NCI-H446 treated with DMSO at 0.1 percent for 48 hours (cell line): ENCODE measurements at places on chromosomes 1 and 21.

GRCh38 chr1:2134621-2135307 lies 59.8 kb downstream of the FAAP20 start:
- DNase-seq, result no peak

GRCh38 chr1:147670319-147671001 lies at the start of gene ACP6:
Gene ACP6, minus strand, starts transcription at chr1:147670524. Its CDS starts 476 bp downstream, at chr1:147670048.
- DNase-seq, result peak; percentile 86

DNA sequence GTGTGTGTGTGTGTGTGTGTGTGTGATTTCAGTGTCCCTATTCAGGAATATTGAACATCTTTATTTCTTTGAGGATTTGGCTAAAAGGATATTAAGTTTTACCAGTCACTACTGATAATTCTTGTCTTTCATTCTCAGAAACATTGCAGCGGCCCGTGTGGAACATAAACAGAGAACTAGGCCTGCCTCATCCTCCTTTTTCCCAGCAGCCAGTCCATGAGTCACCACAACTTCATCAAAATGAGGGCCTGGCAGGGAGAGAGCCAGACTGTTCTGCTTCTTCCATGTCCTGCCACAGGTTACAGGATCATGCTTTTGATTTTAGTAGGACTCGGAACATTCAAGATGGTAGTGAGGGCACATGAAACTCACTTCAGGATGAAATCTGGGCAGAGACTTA lies 50.7 kb downstream of the LRIG2 start:
- DNase-seq, result no peak

GRCh38 chr1:77831976-77832711 lies 52.7 kb downstream of the MIGA1 start:
- no peak for DNase-seq

DNA sequence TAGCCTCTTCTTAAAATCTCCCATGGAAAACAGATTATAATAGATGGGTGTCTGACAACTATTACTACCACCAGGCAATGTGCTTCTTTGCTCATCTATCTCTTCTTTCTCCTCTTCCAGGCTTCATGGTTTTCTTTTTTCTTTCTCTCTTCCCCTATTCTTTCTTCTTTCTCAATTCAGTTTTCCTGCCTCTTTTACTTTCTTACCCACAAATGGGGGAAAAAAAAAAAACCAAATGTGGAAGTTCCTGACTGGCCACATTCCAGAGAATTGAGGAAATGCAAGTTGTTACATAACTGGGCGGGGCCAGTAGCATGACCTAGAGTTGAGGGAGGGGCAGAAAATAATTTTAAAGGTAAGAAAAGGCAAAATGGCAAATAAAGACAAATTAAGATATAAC lies 10.9 kb upstream of the SMG7 start:
- DNase-seq, result no peak

DNA sequence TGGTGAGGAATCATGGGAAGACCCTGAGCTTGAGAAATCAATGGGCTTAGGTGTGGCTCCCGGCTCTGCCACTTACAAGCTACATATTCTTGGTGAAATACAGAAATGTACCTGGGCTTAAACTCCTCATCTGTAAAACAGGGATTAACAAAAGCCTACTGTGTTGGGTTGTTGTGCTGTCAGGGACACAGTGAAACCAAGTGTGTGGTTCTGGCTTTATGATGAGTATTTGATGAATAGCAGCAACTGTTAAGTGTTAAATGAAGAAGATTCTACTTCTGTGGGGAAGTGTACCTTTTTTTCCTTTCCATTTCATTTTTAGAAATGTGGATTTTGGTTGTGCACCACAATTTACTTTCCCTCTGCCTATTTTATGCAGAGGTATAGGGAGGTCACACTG lies 41.1 kb upstream of the DUSP10 start:
- no peak for DNase-seq

DNA sequence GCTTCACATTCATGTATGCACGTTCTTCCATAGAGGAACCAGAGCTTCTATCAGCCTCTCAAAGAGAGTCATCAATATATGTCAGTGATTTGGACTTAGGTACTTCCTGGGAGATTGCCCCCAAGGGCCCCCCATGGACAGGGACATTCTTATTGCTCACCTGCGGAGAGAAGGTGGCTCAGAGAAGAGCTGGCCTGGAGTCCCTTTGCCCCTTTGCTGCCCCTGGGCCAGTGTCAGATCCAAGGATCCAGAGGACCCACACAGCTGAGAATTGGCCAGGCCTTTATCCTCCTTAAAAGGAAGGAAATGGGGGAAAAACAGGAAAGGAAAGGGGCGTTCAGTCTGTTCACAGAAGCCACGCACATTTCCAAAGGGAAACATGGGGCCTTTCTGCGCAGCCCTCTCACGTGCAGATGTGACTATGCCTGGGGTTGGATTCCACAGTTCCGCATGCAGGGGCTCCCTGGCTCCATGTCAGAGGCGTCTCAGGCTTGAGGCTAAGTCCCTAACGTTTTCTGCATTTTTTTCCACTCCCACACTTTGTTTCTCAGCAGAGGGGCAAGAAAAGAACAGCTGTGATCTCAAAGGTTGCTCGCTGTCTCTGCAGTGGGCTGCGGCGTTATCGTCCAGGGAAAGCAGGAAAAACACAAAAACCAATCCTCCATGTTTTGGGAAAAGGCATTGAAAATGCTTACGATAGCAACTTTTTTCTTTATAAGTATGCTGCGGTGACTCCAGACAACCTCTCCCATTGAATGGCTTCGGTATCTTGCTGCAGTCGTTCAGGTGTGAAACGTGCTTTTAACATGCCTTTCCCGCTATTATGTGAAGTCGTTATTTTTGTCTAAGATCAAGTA lies 5.9 kb downstream of the C1orf226 start:
- no peak for DNase-seq

GRCh38 chr1:207191061-207191460 lies 87.0 kb downstream of the C4BPA start:
- DNase-seq, result no peak

- no peak for DNase-seq
Measured at GRCh38 chr1:24149866-24150233, 6.9 kb upstream of the IL22RA1 start.

DNA sequence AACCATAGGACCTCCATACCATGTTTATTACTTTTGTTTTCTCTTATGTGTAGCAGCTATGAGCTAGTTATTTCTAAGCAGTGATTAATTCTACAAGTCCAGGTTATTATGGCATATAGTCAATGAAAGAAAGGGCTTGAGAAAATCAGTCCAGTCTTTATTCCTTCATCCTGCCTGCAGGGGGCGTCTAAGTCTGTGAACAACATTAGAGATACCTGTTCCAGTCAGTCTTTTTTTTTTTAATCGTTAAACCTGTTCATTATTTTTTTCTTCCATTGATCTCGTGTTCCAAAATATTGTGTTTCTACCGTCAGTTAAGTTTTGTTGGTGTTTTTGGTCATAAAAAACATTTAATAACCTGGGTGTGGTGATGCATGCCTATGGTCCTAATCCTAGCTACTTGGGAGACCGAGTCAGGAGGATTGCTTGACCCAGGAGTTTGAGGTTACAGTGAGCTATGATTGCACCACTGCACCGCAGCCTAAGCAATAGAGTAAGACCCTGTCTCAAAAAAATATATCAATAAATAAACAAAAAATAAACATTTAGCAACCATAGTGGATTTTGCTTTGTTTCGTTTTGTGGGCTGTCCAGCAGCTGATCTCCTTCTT lies 29.4 kb upstream of the CD2 start:
- DNase-seq, result peak; percentile 48

GRCh38 chr1:88140325-88140724 lies 543.7 kb upstream of the PKN2 start:
- no peak for DNase-seq

DNA sequence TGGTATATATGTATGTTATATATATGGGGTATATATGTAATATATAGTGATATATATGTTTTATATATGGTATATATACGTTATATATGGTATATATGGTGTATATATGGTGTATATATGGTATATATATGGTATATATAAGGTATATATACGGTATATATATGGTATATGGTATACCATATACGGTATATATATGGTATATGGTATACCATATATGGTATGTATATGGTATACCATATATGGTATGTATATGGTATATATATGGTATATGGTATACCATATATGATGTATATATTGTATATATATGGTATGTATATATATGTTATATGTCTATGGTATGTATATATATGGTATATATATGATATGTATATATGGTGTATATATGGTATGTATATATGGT lies 447.7 kb upstream of the USP24 start:
- no peak for DNase-seq

DNA sequence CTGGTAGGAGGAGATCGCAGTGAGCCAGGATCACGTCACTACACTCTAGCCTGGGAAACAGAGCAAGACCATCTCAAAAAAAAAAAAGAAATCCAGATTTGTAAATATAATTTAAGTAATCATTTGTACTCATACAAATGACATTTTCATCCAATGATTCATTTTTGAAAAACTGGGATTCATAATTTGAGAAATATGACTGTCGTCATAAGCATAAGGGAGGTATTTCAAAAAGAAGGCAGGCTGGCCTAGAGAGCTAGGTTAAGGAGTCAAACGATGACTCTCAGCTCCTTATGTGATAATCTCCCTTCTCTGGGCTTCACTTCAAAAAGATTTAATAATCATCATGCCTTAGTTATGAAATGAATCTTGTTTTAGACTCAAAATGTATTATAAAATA lies 2.3 kb downstream of the GART start:
- no peak for DNase-seq

- no peak for DNase-seq
Measured at GRCh38 chr1:51526248-51526647, 7.2 kb upstream of the EPS15 start.

GRCh38 chr1:18913065-18913835 lies 10.9 kb upstream of the ALDH4A1 start:
- DNase-seq, result no peak

GRCh38 chr1:25110036-25110435 lies 122.3 kb downstream of the SYF2 start:
- DNase-seq, result no peak

GRCh38 chr1:30063621-30064280 lies 659.6 kb downstream of the MATN1 start:
- no peak for DNase-seq

- peak; percentile 72 for DNase-seq
Measured at GRCh38 chr1:18326211-18326897, 154.4 kb upstream of the KLHDC7A start.

- DNase-seq, result no peak
Measured at GRCh38 chr1:93501399-93501798, 53.5 kb downstream of the FNBP1L start.

DNA sequence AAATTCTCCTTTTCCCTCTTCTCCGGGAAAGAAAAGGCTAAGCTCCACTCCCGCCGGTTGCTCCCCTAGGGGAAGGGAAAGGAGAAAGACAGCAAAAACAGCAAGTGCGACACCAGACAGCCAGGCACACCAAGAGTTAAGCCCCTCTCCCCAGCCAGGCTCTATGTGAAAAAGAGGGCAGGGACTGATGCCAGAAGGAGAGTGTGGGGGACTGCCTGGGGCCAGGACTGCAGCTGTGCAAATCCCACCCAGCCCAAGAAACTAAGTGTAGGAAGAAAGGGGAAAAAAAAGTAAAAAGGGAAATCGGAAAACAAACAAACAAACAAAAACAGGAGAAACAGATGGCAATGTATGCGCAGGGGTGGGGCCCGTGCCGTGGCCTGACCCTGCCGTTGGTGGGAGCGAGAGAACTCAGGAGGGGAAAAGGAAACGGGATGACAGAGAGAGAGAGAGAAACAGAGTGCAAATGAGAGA lies 27.7 kb upstream of the FMO1 start:
- no peak for DNase-seq

DNA sequence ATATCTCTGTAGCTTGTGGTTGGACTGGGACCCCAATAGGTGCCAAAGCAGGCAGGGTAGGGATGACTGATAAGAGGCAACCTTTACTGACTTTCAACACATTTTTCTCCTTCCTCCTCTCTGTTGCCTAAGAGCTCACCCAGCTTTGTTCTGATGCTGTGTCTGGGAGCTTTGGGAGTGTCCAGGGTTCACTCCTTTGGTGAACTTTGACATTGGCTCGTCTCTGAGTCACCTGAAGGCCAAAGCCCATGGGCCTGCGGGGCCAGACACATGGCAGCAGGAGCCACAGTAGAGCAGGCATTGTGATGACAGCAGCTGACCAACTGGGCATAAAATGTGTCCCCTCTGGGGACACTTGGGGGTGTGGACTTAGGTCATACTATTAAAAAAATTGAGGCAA lies 99.5 kb upstream of the ZNF644 start:
- DNase-seq, result no peak

DNA sequence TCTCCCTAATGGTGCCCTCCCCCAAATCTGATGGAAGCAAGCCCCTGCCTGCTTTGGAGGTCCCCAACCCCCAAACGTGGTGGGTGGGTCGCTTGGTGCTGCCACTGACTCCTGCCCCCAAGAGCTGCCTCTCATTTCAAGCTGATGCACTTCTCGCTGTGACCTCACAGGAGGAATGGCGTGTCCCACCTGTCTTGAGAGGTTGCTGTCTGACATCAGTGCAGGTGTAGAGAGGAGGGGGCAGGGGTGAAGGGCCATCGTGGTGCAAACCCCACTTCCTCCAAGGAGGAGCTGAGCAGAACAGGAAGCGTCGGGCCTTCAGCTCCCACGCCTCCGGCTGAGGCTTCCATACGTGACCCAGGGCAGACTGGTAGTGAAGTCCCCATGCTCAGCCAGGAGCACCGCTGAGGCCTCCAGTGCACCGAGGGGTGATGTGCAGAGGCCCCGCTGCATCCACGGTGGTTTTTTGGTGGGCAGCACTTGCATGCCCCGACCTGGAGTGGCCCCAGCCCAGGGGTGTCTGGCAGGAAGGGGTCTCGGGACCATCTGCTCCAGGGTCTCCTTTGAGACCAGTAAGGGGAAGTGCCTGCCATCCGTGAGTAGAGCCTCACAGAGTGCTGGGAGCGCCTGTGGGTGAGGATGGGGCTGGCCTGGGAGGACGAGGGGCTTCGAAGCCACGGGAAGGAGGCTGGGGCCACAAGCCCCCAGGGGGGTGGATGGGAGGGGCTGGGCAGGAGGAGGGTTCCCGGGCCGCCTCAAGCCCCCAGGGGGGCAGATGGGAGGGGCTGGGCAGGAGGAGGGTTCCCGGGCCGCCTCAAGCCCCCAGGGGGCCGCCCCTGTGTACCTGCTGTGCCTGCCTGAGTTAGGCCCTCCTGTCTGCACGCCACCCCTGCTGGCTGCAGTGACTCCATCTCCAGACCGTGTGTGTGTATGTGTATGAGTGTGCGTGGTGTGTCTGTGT lies 39.8 kb downstream of the WDR4 start:
- no peak for DNase-seq

GRCh38 chr1:151511636-151512215 lies 539 bp downstream of the CGN start:
- no peak for DNase-seq
